ENCODE measurements at places on chromosomes 16 and 17. TPM values are rescaled to one million over a fixed set of nuclear protein-coding genes. Genes with fewer than 3 reads are reported as not detected.

RHBDL3 gene
- under 0.01 TPM for total RNA-seq

KRT33B gene
- total RNA-seq = 2.7 TPM

CIBAR2 gene
- total RNA-seq = not detected

C16orf46 gene
- total RNA-seq = 0.25 TPM

PDK2 gene
- total RNA-seq = 11.7 TPM

EEF2K gene
- 19.6 TPM for total RNA-seq

TPSG1 gene
- not detected for total RNA-seq

ALOX12B gene
- not detected for total RNA-seq

NXN gene
- total RNA-seq = 25.2 TPM

SLC6A2 gene
- not detected for total RNA-seq

IKZF3 gene
- not detected for total RNA-seq

SRCIN1 gene
- total RNA-seq = 0.12 TPM

CTRB2 gene
- total RNA-seq = not detected

HIC1 gene
- total RNA-seq = 107 TPM

Measured in uterine smooth muscle cell (primary cell).